ENCODE measurements at places on chromosomes 1 and 21. TPM values are rescaled to one million over a fixed set of nuclear protein-coding genes. Genes with fewer than 3 reads are reported as not detected.

PTPN22 gene
- total RNA-seq = not detected

IGSF9 gene
- not detected for total RNA-seq

KCNE1 gene
- not detected for total RNA-seq

TAS1R1 gene
- total RNA-seq = not detected

KCND3 gene
- 0.11 TPM for total RNA-seq

DCDC2B gene
- not detected for total RNA-seq

DNA sequence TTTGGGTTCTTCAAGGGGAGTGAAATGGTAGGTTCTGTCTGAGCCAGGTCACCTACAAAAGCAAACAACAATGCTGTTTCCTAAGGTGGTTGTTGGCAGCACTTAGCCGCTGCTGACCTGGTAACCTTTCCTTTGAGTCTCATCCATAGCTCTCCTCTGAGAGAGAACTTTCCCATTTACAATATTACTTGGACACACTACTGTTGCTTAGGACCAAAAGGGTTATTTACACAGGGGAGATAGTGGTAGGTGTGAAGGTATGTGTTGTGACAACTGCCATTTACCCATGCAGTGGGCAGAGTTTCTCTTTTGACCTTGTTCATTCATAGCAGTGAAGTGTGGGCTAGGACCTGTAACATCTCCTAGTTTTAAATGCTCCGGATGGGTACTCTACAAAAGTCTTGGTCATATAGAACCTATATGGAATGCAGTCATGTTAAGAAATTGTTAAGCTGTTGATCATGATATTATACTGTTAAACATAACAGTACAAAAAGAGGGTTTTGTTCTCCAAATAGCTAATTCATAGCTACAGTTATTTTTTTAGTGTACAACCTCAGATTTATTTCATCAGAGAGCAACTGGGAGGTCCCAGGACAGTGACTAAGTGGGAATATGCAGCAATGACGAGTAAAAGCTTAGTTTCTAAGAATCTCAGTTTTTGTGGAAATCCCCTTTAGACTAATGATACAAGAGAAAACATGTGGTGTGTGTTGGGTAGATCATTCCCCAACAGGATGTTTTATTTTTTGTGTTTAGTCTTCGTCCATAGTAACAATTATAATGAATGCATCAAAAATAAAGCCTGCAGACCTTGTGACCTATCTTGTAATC lies 219.7 kb downstream of the NFIA start:
- no peak for DNase-seq

DNA sequence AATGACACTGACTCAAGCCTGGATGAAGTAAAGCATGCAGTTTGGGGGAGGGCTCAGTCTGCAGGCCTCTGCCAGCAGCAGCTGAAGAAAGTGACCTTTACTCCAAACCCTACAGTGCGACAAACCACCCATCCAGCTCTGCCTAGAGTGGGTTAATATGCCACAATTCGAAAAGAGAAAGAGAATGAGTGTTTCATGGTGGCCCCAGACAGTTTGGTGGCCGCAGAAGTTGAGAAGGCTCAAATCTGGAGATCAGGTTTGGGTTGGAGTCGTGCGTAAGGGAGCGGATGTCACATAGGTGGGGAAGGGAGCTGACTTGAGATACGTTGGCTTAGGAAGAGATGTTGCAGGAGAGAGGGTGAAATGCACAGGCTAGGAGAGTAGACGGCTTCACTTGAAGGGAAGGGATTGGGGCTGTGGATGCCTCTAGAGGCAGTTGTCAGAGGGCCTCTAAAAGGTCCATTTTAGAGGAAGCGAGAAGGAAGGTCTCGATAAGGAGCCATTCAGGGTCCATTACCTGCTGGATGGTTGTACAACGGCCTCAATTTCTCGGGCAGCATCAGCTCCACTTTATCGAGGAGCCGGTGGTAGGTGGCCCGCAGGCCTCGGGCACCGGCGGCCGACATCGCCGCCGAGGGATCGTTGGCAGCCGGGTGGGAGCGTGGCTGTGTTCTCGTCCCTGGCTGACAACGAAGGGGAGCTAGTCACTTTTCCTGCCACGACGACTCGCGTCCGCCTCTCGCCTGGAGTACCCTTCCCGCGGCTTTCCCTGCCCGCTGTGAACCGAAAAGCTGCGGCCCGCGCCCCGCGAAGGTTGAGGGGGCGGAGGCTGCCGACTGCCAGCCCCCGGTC lies 1.0 kb upstream of the DCAF6 start:
- DNase-seq = peak; percentile 40

DNA sequence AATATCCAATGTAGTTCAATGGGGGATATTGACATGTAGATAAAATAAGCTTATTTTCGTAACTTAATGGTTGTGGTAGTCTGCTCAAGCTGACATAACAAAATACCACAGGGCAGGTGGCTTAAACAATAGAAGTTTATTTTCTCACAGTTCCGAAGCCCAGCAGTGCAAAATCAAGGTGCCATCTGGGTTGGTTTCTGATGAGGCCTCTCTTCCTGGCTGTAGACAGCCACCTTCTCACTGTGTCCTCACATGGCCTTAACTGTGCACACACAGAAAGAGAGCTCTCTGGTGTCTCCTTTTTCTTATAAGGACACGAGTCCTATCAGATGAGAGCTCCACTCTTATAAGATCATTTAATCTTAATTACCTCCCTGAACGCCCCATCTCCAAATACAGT lies 64.8 kb upstream of the IPO9 start:
- DNase-seq = no peak

GRCh38 chr1:52867087-52867863 lies 24.7 kb downstream of the ZYG11A start:
- no peak for DNase-seq

DNA sequence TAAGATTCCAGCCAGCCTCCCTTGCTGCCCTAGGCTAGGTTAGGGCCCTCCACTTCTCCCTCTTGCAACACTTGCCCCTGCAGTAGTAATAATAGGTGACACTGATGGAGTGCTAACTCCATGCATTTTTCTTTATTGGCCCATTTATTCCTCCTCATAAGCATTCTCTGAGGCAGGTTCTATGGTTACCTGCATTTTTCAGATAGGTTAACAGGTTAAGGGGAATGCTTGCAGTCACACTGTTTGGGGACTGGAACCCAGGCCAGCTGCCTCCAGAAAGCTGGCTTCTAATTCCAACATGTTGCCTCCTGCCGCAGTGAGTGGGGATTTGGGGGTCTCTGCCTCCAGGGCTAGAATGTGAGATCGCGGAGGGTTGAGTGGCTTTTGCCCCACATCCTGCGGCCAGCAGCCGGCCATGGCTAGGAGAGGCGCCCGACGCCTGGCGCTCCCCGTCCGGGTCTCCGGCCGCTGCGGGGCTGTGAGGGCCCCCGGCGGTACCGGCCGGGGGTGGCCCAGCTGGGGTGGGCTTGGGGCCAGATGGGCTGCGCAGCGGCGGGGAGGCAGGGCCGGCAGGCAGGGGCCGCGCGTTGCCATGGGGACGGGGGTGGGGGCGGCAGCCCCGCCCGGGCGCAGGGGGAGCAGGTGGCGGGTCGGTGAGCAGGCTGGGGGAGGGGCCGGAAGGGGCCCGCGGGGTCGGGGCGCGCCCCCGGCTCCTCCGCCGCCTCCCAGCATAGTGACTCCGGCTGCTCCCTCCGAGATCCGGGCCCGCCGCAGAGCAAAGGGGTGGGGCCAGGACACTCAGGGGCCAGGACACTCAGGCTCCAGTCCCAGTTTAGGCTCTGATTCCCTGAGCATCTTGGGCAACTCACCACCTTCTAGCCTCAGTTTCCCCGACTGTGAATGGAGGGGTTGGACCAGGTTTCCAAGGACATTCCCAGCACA lies 68.4 kb upstream of the SSBP3 start:
- no peak for DNase-seq

- DNase-seq = no peak
Observed at GRCh38 chr1:43660355-43660754, 10.4 kb downstream of the KDM4A start.

GRCh38 chr21:46080171-46081021 lies 17.5 kb upstream of the COL6A2 start:
- DNase-seq = no peak

DNA sequence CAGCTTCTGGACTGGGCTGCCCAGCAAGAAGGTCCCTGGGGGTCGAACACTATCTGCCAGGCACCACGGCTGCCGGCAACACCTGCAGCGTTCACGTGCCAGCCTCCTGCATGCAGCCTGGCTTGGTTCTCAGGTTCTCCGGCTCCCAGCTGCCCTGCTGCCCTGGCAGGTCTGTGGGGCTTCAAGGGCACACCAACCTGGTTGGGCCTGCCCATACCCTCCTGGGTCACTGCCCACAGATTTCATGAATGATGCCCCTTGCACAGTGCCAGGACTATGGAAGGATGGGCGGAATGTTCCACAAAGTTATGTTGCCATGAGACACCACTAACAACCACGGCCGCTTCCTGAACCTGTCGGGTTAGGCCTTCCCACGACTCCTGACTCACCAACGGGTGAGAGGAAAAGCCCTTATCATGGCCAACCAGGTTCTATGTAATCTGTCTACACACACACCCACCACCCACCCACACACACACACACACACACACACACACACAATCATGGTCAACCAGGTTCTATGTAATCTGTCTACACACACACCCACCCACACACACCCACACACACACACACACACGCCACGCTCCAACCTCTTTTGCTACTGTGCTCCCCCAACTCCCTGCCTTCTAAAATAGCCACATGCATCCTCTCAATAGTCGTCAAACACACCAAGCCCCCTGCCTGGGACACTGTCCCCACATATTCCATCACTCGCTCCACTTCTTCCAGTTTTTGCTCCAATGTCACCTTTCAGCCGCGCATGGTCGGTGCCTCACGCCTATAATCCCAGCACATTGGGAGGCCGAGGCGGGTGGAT lies 32.2 kb downstream of the HSPG2 start:
- DNase-seq = no peak

DNA sequence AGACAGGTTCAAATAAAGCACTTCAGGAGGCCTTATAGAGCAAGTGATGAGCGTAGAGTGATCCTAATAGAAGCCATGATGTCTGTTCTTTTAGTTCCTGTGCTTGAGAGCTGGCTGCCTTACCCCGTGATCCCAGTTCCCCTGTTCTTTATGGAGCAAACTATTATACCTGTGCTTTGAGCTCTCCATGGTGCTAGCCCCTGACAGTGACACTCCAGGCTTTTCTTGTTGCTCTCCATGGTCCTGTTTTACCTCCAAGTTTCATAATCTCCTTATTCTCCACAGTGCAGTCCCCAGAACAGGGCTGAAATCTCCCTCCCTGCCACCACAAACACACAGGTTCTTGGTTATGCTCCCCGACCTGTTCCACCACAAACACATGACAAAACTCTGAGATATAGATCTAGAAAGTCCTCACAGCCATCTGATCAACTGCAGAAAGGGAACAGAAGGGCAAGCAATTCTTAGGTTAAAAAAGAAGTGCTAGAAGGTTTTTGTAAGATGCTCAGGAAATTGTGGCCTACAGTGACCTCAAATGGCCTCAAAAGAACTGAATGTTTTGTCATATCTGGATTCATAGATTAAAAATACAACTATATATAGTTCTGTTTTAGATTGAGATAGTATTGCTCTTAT lies 6.0 kb downstream of the CADM3 start:
- DNase-seq = peak; percentile 60

GRCh38 chr21:18801468-18801867 lies 397.9 kb upstream of the TMPRSS15 start:
- DNase-seq = peak; percentile 50

GRCh38 chr1:41109310-41110197 lies 88.0 kb upstream of the SLFNL1 start:
- DNase-seq = peak; percentile 23

GRCh38 chr21:44304011-44304616 lies 4.3 kb downstream of the PFKL start:
- no peak for DNase-seq

GRCh38 chr1:43853161-43853921 lies 80.3 kb upstream of the ARTN start:
- DNase-seq = no peak

DNA sequence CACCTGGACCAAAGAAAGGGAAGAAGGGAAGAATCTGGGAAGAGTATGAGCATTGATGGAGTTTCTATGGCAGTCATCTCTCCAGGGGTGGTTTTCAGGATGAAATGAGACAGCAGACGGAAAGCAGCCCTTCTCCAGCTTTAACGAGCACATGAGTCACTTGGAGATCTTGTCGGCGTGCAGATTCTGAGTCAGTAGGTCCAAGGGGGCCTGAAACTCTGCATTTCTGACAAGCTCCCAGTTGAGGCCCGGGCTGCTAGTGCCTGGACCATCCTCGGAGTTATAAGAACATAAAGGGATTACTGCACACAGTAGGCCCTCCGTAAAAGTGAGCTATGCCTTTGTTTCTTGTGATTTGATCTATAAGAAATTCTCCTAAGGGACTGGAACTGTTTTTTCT lies 17.6 kb downstream of the HSPG2 start:
- DNase-seq = no peak

- no peak for DNase-seq
Observed at GRCh38 chr1:68459796-68460195, 10.0 kb upstream of the RPE65 start.

DNA sequence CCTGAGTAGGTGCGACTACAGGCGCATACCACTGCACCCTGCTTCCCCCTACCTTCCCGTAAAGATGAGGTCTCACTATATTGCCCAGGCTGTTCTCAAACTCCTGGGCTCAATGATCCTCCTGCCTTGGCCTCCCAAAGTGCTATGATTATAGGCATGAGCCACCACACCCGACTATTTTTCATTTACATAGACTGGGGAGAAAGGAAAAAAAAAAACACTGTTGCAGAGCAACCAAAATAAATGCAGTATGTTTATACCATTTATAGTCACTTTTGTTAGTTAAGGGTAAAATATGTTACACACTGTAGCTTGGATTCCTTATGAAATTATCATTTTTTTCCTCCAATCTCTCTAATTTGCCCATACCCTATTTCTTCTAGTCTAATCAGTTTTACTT lies 35.2 kb upstream of the RGS8 start:
- no peak for DNase-seq

DNA sequence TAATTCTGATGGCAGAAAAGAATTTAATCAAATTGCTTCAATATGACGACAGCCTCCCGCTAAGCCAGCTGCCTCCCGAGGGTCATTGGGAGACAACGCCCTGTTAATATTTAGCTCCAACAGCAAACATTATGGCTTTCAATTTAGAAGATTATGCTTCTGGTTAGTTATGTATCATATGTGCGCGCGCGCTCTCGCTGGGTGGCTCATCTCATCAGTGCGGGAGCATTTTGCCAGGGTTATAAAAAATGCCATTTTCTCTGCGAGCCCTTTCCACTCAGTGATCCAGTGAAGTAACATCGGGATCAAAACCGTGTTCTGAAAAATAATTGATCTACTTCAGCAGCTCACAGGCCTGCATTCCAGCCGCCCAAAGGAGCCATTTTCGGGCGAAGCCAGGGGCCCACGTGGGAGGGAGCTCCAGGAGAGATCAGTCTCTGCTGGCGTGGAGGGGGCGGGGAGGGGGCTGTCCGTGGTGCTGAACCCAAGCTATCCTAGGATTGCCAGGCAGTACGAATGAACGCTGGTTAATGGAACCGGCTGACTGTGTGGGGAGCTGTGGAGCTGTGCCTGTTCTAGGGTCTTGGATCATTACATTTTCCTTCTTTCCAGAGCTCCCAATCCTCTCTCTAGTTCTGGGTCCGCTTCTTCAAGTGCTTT lies 219.1 kb upstream of the ZC3H12A start:
- DNase-seq = peak; percentile 38
